Activated B cell treated with CpG ODN at 0.5 μM for 24 hours (primary cell): ENCODE measurements at places on chromosomes 3 and 15. TPM values are rescaled to one million over a fixed set of nuclear protein-coding genes. Genes with fewer than 3 reads are reported as not detected.

DNA sequence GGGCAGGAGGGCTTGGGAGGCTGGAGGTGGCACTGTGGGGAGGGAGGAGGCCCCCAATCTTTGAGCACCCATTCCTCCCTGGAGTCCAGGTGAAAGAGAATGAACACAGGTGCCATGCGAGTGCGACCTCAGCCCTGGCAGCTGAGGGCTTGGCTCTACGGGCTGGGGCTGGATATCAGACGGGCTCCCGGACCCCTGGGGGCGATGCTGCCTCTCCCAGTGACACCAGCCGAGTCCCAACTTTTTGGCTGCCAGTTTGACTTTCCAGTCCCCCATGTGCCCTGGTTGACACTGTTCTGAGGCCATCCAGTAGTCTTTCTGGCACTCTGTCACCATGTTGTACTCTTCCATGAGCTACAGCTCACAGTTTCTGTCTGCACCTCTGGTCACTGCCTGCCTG, 1.2 kb downstream of the VILL start:
- no peak for DNase-seq

Gene SLCO2A1
- not detected in 2 replicates for total RNA-seq

GRCh38 chr3:5019411-5020241, 40.4 kb downstream of the BHLHE40 start:
- no peak for DNase-seq

DNA sequence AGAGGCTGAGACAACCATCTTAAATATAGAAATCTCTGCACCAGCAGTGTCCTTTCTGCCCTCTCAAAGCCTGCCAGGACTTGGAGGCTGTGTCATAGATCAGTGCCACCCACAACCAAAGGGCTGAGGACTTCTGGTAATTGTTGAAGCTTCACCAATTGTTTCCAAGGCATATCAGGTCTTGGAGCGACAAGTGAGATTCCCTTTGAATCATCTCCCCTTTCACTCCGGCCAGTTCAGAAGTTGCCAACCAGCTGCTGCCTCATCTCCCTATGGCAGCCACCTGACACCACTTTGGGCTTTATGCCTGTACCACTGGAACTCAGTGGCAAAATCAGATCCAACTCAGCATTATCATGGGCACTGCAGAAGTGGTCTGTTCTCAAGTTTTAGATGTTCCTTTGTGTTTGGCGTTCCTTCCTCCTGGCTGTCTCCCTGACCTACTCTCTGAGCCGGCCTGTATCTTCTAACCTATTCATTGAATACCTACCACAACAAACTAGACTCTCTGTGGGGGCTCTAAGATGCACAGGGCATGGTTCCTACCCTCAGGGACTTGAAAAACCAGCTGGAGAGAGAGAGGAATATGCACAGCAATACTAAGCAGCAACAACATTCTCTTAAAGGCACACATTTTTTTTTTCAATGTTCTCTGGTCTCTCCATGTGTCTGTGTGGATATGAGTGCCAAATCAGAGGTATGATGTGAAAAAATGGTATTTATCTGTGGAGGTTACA, 90.8 kb upstream of the PFN2 start:
- no peak for DNase-seq

DNA sequence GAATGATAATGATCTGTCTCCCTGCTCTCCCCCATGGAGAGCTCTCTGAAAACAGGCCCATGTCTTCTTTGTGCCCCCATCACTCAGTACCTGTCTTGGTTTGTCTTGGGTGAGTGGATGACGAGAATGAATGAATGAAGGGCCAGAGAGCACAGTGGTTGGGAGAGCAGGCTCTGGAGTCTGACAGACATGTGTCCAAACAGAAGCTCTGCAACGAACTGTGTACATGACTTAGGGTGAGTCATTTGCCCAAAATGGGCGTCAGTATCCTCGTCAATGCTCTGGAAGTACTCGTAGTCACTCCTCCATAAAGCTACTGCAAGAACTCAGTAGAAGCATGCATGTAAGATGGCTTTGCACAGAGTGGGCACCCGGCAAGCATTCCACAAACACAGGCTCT, 170.2 kb upstream of the TLE3 start:
- no peak for DNase-seq

- no peak for DNase-seq
These were observed 35.5 kb downstream of the NR2F2 start for GRCh38 chr15:96365781-96366525.

Gene DGKG
- 3.9 and 4.2 TPM in 2 replicates for total RNA-seq

DNA sequence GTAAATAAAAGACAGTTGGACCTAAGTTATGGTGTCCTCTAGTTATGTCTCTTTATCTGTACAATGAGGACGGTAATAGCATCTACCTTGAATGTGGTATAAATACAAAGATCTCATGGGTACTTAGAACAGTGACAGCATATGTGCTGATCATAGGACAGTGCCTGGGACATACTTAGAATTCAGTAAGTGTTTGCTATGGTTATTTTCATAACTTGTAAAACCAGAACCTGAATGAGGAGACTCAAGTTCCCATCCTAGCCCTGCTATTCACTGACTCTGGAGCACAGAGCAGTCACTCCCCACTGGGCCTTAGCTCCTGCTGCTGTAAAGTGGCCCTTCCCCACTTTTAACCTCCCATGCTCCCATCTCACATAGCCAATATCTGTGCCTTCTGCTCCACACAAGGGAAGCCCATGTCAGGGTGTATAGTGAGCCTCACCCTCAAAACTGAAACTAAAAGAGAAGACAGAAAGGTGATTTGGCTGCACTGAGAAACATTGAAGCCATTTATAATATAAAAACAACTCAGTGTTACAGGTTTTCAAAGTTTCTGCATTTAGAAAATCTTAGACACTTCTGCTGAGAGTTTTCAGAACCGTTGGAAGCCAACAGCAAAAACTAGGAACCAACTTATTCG, 225.4 kb upstream of the UBE2E2 start:
- no peak for DNase-seq

Gene GPR156
- total RNA-seq: 0.24 TPM in 2 replicates

DNA sequence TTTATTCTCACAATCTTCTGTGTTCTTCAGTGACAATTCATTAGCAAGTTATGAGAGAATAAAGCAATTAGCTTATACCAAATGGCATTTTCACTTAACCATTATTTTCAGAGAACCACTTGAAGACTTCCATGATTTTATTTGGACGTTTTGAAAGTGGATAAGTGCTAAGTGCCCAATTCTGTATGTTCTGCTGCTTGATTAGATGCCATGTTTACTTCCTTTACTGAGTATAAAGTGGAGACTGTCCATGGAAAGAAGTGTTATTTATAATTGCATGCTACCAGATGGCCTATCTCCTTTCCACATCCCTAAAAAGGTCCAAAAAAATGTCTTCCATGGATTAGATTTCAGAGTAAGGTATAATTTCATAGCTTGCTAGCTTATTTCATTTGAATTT, 69.6 kb downstream of the SUMF1 start:
- no peak for DNase-seq

DNA sequence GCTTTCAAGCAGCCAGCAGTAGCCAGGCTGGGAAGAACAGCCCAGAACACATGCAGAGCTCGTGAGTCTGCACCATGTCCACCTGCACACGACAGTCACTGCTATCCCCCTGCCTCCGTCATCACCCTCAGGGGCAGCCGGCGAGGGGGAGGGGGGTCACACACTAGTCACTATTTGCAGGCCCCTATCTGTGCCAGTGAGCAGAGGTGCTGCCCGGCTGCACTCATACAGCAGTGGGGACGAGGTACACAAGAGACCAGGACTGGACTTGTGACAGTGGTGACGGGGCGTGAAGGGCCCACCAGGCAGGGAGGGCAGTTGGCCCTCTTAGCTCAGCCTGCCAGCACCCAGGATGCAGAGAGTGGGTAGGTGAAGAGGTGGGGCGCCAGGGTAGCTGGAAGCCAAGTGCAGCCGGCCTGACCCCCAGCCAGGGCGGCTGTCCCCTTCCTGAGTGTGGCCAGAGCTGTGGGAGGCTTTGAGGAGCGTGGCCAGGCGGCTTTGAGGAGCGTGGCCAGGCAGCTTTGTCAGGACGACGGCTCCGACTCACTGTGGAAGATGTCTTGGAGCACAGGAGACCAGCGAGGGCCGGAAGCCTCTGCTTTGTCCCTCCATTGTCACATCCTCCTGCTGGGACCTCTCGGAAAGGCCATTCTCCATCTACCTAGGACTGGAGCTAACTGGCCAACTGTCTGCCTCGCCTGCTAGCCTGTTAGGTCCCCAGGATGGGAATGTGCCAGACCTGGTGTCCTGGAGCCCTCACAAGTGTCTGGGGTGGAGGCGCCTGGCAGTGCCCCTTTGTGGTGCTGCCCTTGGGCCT, 52.1 kb upstream of the FGD5 start:
- DNase-seq: no peak

- DNase-seq: no peak
These were observed 33.4 kb upstream of the ZNF609 start for GRCh38 chr15:64426845-64427465.

- DNase-seq: no peak
These were observed 3.4 kb downstream of the PSMD6 start for GRCh38 chr3:64019879-64020278.

Gene LMOD3
- total RNA-seq: not detected in 2 replicates

Gene SMCO1
- total RNA-seq: not detected in 2 replicates

GRCh38 chr3:193599393-193599792, 6.4 kb downstream of the OPA1 start:
- DNase-seq: no peak

Gene TM4SF4
- not detected in 2 replicates for total RNA-seq

DNA sequence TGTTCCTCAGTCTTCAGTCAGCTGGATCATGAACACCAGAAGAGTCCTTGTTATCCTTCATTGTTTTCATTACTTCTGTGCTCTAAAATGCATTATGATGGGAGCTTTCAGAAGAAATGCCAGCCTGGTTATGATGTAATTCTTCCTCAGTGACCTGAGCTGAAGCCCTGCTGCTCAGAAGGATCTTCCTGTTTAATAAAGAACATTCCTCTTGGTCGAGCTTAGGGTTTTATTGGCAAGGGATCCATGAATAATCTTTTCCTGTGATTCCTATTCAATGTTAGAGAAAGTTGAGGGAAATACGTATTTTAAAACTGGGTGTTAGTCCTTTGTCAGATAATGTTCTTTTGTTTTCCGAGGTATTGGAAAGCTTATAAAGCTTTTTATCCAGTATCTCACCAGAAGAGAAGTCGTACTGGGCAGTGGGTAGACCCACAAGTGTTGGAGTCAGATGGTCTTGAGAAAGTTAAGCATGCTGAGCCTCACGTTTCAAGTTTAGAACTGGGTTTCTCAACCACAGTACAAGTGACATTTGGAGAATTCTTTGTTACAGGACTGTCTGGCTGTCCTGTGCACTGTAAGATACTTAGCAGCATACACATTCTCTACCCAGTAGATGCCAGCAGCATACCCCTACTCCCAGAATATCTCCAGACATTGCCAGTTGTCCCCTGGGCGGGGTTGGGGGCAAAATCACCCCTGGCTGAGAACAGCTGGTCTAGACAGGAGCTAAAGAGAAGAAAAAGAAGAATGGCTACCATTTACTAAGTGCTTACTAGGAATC, 212.3 kb upstream of the BHLHE40 start:
- no peak for DNase-seq

Gene ULK3
- total RNA-seq: 43.6 and 52.1 TPM in 2 replicates

GRCh38 chr3:134029734-134030378, at the start of gene SLCO2A1:
TSS of gene SLCO2A1 (minus strand) at chr3:134029925. CDS start at chr3:134029802, 123 bp downstream.
- DNase-seq: no peak

Gene CFAP92
- not detected in 2 replicates for total RNA-seq

DNA sequence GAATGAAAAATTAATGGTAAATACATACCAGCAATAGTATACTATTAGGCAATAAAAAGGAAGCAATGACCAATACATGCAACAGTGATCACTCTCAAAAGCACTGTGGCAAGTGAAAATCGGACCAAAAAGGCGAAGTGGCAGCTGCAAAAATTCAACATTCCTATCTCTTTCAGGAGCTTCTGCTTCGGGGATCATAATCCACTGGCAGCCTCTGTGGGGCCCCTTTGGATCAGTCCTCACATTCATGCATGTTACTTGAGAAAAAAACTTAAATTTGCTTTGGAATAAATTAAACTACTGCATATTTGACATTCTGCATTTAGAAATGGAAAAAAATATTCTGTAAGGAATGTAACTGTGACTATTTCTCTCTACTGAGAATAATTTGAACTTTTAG, 425.6 kb downstream of the NR2F2 start:
- no peak for DNase-seq

DNA sequence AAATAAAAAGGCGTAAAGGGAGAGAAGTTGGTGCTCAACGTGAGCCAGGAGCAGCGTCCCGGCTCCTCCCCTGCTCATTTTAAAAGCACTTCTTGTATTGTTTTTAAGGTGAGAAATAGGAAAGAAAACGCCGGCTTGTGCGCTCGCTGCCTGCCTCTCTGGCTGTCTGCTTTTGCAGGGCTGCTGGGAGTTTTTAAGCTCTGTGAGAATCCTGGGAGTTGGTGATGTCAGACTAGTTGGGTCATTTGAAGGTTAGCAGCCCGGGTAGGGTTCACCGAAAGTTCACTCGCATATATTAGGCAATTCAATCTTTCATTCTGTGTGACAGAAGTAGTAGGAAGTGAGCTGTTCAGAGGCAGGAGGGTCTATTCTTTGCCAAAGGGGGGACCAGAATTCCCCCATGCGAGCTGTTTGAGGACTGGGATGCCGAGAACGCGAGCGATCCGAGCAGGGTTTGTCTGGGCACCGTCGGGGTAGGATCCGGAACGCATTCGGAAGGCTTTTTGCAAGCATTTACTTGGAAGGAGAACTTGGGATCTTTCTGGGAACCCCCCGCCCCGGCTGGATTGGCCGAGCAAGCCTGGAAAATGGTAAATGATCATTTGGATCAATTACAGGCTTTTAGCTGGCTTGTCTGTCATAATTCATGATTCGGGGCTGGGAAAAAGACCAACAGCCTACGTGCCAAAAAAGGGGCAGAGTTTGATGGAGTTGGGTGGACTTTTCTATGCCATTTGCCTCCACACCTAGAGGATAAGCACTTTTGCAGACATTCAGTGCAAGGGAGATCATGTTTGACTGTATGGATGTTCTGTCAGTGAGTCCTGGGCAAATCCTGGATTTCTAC, at the start of gene RARB:
RARB (plus strand) TSS at position 322 of the 847 bp plus-strand sequence; CDS start at position 791, 469 bp downstream.
- DNase-seq: no peak

DNA sequence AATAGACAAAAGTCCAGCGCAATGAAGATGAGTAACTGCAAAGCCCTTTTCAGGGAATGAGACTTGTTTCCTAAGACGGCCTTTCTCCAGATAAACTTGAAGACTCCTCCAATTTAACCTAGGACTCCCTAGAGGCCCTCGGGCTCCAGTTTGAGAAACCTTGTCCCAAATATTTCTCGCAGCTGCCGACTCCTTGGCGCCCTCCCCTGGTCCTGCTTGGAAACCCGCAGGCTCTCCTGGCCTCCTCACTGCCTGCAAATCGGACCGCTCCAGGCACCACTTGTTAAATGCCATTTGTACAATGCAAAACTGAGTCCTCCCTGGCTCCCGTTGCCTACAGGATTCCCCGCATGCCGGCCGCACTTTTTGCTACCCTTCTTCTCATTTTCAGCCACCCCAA, 36.8 kb downstream of the MUC4 start:
- no peak for DNase-seq

DNA sequence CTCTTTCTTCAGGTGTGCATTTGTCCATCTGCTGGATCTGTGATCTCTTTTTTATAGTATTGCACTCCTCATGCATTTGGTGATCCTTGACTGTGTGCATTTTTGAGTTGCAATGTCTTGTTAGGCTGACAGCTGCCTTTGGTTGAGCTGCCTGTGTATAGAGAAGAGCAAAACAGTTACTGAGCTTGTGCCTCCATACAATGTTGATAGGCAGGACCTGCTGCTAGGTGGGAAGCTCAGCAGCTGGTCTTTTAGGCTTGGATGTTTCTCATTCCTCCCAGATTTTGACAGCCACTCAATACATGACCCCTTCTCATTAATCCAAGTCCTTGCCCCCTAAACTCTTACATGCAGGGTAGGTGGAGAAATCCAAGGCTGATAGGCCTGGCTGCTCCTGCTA, 74.8 kb upstream of the PIAS1 start:
- no peak for DNase-seq

GRCh38 chr3:167406876-167407492, 26.9 kb upstream of the ZBBX start:
- DNase-seq: no peak
